Nucleus accumbens (tissue), 56 donors: ENCODE measurements at places on chromosomes 4 and X.

DNA sequence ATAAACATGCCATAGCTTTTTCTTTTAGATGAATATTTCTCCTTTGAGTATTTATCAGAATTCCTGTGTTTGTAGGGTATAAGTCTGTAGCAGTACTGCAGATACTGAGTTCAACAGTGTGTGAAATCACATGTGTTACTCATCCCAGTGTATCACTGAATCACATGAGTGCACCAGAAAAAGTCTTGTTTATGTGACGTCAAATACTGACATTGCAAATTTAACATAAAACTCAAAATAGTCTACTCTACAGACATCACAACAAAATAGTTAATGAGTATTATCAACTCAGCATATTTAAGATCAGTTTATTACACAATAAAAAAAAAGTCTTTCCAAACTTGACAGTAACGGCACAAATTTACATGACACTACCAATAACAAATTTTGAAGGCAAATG, 221.3 kb downstream of the DCTD start:
- no peak for DNase-seq

GRCh38 chrX:20061855-20062254, 54.9 kb downstream of the MAP7D2 start:
- no peak for DNase-seq

DNA sequence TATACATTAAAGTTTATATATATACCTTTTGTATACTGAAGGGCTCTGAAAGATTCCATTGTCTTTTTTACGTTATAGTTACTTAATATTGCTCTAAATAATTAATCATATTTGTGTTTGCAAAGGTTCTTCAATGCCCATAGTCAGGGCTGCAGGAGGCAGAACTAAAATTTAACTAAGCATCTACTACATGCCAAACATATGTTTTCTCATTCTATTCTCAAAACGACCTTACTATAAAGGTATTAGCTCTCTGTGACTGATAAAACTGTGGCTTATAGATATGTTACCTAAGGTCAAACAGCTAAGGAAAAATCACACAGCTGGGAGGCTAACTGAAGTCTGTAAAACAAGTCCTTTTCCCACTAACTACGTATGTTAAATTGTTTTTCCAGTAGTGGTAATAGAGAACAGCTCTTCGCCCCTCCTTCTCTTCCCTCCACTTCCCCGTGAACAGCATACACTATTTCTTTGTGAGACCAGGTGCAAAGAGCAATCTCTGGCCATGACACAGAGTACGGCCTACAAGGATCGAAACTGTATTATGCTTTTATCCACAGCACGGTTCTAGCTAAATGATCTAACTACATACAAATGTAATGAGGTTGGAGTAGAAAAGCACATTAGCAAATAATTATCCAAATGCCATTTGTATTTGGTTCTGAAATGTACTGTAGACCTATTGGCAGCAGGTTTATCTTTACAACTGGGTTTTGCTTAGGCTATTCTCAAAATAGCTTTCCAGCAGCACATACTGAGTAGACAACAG, 1.7 kb downstream of the CNOT6L start:
- no peak for DNase-seq

DNA sequence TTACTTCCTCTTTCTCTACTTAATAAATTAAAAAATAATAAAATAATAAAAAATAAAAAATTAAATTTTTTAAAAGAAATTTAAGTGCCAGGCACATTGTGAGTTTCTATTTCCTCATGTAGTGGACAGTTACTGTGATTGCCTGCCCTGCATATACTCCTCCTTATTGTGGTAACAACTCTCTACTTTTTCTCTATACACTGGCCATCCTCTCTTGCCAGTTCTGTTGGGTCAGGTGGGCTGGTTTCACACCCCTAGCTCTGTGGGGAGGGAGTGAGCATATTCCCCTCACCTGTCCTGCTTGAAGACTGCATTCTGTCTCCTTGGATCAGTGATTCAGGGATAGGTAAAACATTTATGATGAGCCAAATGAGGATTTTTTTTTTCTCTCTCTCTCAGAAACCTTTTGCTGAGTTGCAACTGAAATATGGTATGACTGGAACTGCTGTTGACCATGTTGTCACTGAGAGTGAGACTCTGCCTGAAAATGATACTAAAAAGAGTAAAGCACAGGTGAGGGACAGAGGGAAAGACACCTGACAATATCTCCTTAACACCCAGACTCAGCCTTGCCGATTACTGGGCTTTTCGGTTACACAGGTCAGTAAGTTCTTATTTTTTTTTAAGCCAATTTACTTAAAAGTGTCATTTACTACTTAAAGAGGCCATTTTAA, 37.2 kb downstream of the CXXC4 start:
- no peak for DNase-seq

DNA sequence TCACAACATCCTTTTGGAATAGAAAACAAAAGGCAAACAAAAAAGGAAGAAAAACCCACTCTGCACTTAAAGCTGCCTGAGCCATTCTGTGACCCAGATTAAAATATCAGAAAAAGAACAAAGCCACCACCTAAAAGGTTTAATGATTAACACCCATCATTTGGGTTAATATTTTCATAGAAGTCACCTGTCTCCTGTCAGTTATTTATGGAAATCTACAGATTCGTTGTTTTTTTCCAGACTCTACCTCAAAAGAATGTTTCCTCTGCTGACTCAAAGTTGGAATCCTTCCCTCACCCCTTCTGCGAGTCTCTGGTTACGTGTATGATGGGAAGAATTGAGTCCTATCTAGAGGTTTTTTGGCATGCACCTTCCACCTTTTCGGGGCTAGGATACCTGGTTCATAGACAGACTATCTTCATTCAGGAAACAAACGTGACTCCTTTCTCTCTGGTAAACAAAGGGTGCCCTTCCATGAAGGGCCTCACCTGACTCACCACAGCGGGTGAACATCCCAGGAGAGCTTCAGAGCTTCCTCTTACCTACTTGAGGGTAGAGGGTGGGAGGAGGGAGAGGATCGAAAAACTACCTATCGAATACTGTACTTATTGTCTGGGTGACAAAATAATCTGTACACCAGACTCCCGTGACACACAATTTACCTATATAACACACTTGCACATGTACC, 19.6 kb upstream of the CA5B start:
- no peak for DNase-seq

DNA sequence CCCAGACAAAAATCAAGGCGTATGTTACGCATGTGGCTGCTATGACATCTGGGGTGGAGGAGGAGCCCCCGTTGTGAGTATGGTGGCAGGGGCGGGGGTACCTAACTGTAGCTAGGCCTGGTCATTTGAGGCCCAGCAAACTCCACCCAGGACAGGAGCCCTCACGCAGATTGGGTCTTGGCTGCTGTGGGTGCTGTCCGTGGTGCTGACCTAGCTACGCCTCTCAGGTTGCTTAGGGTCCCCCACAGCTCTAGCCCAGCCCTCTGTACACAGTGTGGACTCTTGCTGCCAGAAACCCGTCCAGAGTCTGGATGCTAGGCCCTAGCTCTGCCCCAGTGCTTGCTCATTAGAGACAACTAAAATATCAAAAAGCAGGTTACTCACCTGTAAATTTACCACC, 146.7 kb upstream of the PSAPL1 start:
- no peak for DNase-seq

- no peak for DNase-seq
Measured at GRCh38 chr4:151888367-151888866, 127.6 kb upstream of the GATB start.
